ENCODE measurements at places on chromosomes 2 and 18.

DNA sequence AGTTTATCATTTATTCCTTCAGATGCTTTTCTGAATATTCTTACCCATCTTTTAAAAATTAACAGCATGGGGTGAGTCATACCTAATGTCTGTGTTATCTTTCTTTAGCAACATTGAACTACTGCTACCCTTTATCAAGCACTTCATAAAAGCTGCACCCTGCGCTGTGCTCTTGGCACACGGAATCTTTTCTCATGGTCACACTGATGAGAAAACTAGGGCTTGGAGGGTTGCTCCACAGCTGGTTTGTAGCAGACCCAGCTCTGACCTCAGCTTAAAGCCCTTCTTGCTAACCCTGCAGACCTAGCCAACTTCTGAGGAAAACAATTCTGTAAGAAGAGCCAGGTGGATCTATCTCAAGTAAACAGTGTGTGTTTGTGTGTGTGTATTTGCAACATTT, 106.3 kb downstream of the RNF144A start:
- no peak for DNase-seq

DNA sequence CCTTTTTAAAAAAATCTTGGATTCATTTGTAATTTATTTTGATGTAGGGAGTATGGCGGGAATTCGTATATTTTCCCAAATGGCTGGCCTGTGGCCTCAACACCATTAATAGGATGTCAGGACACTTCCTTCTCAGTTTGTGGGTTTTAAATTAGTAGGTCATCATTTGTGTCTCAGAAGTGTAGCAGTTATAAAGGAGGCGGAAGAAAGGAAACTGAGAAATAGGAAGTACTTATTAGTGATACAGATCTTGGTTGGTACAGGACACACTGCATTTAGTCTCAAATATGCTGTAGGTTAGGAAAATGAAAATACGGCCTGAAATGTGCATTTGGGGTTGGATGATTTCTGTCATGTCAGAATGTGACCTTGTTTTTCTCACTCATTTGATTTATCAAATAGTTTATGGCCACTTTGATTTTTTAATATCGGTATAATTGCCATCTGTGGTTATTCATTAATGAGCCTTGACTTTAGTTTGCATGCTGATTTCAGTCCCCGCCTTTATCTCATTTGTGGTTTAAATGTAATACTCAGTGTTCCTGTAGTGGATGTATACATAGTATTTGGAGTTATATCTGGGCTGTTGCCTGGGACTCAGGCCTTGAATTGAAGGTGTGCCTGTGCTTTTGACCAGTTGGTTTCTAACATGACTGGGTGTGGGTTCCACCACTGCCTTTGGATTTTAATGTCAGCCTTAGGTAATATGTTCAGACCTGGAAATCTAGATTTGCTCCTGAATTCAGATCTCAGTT, 31.4 kb downstream of the ZCCHC2 start:
- no peak for DNase-seq

- DNase-seq: no peak
Observed at GRCh38 chr18:45606007-45606406, 9.3 kb upstream of the SLC14A2 start.

DNA sequence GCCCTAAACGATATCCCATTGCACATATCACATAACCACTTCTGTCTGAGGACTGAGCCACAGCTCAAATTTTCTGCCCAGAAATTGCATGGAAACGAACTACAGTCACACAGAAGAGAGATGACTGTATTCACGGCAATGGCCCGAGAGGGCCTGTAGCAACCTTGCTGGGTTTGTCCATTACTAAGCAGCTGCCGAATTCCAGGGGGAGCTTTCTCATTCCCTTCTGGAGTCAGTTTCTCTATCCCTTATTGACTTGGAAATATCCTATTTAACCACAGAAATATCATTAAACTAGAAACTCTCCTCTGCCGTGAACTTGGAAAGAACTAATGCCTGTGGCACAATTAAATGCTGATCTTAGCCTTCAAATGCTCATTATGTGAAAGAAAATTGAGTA, 183.9 kb downstream of the DNER start:
- DNase-seq: no peak

GRCh38 chr2:67338601-67339233, 58.4 kb upstream of the ETAA1 start:
- no peak for DNase-seq

- DNase-seq: no peak
Observed at GRCh38 chr18:10085416-10085815, 171.6 kb downstream of the VAPA start.

- DNase-seq: no peak
Observed at GRCh38 chr2:145007093-145007959, 487.4 kb upstream of the ZEB2 start.

DNA sequence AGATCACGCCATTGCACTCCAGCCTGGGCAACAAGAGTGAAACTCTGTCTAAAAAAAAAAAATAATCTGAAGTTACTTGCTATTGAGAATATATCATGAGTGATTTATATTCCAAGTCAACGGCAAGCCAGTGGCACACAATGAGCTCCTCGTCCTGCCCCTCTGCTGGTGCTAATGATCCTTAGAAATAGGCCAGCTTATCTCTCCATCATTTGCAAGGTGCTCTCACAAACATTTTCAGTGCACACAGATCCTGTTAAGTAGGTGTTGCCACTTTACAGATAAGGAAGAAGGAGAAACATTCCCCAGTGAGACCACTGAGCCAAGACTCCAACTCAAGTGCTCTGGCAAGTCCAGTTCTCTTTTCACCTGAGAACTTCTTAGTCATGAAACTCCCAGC, 91.3 kb upstream of the GPR45 start:
- no peak for DNase-seq

DNA sequence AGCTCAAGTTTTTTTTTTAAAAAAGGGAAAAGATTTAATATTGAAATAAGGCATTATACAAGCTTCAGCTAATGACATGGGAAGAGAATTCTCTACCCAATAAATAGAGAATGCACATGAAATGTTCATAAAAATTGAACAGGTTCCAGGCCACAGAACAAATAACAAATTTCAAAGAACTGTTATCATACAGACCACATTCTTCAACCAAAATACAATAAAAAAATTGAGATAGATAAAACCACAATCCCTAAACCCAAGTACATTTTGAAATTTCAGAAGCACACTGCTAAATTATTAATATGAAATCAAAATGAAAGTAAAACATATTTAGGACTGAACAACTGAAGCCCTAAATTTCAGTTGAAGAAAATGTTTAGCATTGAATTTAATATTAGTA, 89.6 kb downstream of the BCL2 start:
- no peak for DNase-seq

DNA sequence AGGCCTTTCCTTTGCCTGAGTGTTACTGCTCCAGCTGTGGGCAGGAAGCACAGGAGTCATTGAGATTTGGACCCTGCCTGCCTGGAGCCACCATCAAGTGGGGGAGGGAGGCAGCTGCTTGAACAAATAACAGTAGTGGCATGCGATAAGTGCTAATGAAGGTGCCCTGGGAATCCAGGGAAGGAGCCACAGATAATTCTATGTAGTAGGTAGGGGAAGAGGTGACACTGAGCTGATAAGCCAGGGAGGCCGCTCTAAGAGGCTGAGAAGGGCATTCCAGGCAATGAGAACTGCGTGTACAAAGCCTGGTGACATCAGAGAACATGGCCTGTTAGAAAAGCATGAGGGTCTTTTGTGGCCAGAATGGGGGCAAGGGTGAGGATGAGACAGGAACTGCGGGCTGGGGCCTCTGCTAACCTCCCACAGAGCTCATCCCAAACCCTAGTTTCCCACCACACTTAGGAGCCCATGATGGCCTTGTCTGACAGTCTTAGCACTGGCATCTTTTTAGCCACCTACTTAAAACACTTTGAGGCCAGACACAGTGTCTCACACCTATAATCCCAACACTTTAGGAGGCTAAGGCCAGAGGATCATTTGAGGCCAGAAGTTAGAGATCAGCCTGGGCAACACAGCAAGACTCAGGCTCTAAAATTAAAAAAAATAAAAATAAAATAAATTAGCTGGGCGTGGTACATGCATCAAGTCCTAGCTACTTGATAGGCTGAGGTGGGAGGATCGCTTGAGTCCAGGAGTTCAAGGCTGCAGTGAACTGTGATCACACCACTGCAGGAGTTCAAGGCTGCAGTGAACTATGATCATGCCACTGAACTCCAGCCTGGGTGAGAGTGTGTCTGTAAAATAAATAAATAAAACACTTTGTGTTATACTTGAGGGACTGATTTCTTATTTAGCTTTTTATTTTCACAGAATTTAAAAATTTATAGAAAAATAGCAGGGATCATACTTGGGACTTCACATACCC, 58.9 kb downstream of the TET3 start:
- DNase-seq: no peak

All from activated CD4-positive, CD25-positive, alpha-beta regulatory T cell (primary cell).